ENCODE measurements at places on chromosomes 7 and 10. TPM values are rescaled to one million over a fixed set of nuclear protein-coding genes. Genes with fewer than 3 reads are reported as not detected.

Gene PKD2L1
- 0.13 TPM for total RNA-seq

Gene DNAH11
- total RNA-seq: 0.05 TPM

Gene NEURL1
- 10.6 TPM for total RNA-seq

Gene CREM
- total RNA-seq: 78.4 TPM

Gene TCF7L2
- total RNA-seq: 2.4 TPM

Gene ZNF488
- 0.31 TPM for total RNA-seq

Gene SFTPA1
- total RNA-seq: not detected

Gene ZPBP
- not detected for total RNA-seq

Gene POM121C
- total RNA-seq: 10.3 TPM

Gene FGFR2
- not detected for total RNA-seq

Gene DGKI
- total RNA-seq: 7.9 TPM

Gene ANXA8
- total RNA-seq: not detected

Gene NUTM2A
- total RNA-seq: 0.47 TPM

Gene ARHGAP21
- 35.6 TPM for total RNA-seq

Gene GFRA1
- total RNA-seq: 12.9 TPM

Gene MCM7
- 31.1 TPM for total RNA-seq

Gene RP9
- total RNA-seq: 12.0 TPM

Gene FFAR4
- not detected for total RNA-seq

Gene PLEKHA8
- total RNA-seq: 11.9 TPM

Gene ADAMTS14
- 7.5 TPM for total RNA-seq

Gene NKX6-2
- total RNA-seq: not detected

Gene TCERG1L
- not detected for total RNA-seq

Gene LIPF
- 1.7 TPM for total RNA-seq

Gene LIPM
- total RNA-seq: not detected

Gene PTPRZ1
- total RNA-seq: not detected

Gene INSYN2A
- total RNA-seq: 2.3 TPM

Gene HSPA12A
- total RNA-seq: 5.4 TPM

Gene GNAT3
- total RNA-seq: not detected

Gene PLAC9
- 0.43 TPM for total RNA-seq

Gene MMS19
- total RNA-seq: 149 TPM

Gene STRIP2
- 58.3 TPM for total RNA-seq

Gene RASA4
- total RNA-seq: 28.4 TPM

Gene CALHM1
- total RNA-seq: 0.31 TPM

Gene C7orf33
- not detected for total RNA-seq

Gene EBLN1
- not detected for total RNA-seq

Gene FAM53B
- total RNA-seq: 28.7 TPM

Gene TMEM213
- total RNA-seq: not detected

Gene EPO
- total RNA-seq: 0.88 TPM

Gene AKR1C2
- 33.3 TPM for total RNA-seq

Gene ASB15
- total RNA-seq: 0.37 TPM

Gene KCNH2
- total RNA-seq: 8.7 TPM

Gene DLX5
- total RNA-seq: not detected

Gene SCIN
- total RNA-seq: 1.7 TPM

Gene HOXA3
- 1.7 TPM for total RNA-seq

Gene JCAD
- 13.2 TPM for total RNA-seq

Gene DDC
- total RNA-seq: not detected

Gene MUC3A
- not detected for total RNA-seq

Gene WNT2
- not detected for total RNA-seq

Gene PMS2
- total RNA-seq: 19.6 TPM

Gene SFXN2
- total RNA-seq: 0.57 TPM

Gene HMX2
- total RNA-seq: not detected

Gene CH25H
- 0.36 TPM for total RNA-seq
